ENCODE measurements at places on chromosomes 12 and 14. TPM values are rescaled to one million over a fixed set of nuclear protein-coding genes. Genes with fewer than 3 reads are reported as not detected.
A peak's percentile ranks its signal among the peaks of the same experiment; 100 is the strongest.

Gene ZC2HC1C
- total RNA-seq = 0.45 TPM

Gene OR4K13
- not detected for total RNA-seq

DNA sequence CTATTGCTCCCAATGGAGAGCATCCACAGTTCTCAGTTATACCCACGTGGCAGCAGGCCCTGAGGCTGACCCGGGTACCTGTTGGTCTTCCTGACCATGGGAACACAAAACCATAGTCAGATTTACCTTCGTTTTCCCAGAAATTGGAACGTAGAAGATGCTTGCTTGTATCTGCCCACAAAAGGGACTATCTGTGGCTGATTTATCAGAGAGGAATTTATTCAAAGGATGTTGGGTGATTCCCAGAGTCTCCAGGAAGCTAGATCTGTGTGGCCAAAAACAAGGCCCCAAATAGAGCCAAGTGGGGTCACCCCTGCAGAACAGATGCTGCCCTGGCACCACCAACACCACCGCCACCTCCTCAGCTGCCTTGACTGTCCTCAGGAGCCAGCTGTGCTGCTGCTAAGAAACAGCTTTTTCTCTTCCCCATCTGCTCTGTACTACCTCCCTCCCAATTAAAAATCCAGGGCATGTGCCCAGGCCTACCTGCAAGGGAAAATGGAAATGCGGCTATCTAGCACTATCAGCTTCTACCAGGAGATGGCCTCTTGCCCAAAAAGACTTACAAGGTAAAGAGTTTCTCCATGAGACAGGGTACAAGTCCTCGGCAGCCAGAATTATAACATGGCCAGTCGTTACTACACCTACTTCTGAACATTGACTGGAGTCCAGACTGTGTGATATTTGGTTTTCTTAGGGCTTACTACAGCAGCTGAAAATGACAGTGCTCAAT lies 128.6 kb upstream of the PLEKHG7 start:
- no peak for DNase-seq

DNA sequence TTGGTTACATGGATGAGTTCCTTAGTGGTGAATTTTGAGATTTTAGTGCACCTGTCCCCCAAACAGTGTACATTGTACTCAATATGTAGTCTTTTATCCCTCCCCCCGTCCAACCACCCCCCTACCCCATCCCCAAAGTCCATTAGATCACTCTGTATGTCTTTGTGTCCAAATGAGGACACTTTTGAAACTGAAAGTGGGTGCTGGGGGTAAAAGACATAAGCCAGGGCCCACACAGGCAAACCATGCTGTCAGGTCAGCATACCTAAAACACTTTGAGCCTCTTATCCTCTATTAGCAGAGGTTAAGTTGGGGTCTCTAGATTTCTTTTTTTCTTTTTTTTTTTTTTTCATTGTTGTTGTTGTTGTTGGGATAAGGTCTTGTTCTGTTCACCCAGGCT lies 31.3 kb upstream of the KICS2 start:
- DNase-seq = no peak

- no peak for DNase-seq
Observed at GRCh38 chr14:28765831-28766468, 637 bp upstream of the FOXG1 start.

DNA sequence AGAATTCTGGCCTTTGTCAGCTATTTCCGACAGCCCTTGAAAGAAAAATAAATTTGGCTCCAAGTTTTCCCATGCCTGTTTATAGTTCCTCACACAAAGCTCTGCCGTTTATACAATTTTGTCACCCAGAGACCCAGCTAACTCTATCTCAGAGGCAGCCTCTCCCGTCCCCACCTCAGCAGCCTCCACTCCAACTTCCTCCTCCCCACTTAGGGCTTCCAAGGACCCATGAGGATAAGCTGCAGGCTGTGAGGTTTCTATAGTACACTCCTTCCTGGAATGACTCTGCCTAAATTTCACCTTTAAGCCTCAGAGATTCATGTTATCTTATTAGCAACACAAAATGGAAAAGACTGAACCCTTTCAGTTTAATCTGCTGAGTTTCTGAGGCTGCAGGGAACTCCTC lies 71.8 kb downstream of the TTC9 start:
- DNase-seq = no peak

DNA sequence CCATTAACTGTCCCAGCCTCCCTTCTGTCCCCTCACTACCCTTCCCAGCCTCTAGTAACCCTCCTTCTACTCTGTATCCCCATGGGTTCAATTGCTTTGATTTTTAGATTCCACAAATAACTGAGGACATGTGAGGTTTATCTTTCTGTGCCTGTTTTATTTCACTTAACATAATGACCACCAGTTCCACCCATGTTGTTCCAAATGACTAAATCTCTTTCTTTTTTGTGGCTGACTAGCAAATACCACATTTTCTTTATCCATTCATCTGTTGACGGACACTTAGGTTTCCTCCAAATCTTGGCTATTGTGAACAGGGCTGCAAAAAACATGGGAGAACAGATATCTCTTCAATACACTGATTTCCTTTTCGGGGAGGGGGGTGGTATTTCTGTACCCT lies 65.7 kb downstream of the PRKD1 start:
- DNase-seq = no peak

- no peak for DNase-seq
Observed at GRCh38 chr14:78131201-78131600, 39.0 kb upstream of the NRXN3 start.

DNA sequence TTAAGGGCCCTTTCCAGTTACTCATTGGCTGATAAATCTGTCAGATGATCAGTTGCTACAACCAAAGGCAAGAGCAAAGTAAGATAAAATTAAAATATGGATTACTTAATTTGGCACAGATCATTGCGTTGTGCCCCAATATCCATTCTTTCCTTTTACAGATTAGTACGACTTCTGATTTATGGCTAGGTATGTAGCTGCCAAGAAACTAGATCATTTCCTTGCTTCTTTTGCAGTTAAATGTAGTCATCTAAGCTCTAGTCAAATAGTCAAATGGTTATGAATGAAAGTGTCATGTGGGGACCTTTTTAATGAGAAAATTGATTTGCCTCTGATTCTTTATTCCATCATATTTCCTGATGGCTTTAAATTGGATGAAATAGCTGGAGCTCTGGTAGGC lies 1039.9 kb upstream of the FLRT2 start:
- no peak for DNase-seq

- no peak for DNase-seq
Observed at GRCh38 chr12:126493366-126494108, 1428.3 kb downstream of the AACS start.

DNA sequence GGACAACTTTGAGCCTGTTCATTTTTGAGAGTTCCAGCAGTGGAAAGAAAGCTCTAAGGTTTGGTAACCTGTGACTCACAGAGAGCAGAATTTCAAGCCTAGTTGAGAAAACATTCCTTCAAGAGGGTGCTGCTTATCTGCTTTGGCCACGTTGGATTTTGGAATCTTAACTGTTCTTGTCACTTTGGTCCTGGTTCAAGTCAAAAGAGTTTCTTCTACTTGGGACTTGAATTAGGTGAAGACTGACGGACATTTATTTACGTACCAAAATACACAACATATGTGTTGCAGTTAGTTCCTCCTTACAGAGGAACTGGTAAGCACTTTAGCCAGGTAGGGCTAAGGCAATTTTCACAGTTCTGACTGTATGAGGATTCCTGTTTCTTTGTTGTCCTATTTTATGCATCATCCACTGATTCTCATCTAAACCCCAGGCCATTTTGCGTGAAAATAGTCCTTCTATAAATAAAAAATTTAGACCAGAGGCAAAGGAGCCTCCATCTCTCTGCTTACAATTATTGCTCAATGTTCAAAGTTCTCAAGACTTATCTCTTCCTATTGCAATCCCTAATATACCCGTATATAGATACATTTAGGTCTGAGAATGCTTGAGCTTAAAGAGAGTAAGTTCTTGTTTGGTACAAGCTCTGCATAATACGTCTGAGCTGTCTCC lies 580.9 kb downstream of the DIO2 start:
- DNase-seq = no peak

- DNase-seq = peak; percentile 48
Observed at GRCh38 chr14:68506645-68507419, 286.0 kb downstream of the ZFP36L1 start.

DNA sequence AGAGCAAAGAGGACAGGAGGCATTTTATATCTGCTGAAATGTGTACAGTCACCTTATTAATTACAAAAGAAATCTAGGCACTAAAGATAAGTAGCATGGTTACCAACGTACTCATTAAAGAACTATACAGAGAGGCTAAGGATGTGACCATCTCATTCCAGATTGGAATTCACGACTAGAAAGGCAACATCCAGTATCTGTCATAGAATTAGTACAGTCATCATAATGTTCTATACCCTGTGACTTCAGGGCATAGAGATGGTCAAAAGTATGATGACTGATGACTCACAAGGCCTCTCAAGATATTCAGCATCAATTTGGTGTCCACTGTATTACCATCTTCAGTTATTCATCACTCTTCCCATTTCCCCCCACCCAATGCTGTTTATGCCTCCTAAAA lies 144.0 kb upstream of the PLEKHG7 start:
- no peak for DNase-seq

DNA sequence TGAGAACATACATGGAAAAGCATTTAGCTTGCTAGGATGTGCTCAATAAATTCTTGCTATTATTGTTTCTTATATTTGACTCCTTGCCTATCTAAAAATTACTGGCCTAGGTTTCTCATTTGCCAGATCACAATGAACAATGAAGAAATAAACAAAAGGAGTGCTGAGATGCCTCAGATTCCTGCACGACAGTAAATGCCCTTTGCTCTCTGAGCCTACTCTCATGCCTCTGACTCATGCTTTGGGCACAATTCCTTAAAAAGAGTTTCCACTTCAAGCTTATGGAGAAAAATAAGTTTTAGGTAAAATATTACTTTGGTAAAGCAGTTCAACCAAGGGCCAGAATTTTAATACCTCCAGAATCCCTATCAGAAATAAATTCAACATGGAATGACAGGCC lies 30.9 kb downstream of the GRIN2B start:
- DNase-seq = no peak

- no peak for DNase-seq
Observed at GRCh38 chr14:106850913-106851825, 1324.8 kb downstream of the TMEM121 start.

DNA sequence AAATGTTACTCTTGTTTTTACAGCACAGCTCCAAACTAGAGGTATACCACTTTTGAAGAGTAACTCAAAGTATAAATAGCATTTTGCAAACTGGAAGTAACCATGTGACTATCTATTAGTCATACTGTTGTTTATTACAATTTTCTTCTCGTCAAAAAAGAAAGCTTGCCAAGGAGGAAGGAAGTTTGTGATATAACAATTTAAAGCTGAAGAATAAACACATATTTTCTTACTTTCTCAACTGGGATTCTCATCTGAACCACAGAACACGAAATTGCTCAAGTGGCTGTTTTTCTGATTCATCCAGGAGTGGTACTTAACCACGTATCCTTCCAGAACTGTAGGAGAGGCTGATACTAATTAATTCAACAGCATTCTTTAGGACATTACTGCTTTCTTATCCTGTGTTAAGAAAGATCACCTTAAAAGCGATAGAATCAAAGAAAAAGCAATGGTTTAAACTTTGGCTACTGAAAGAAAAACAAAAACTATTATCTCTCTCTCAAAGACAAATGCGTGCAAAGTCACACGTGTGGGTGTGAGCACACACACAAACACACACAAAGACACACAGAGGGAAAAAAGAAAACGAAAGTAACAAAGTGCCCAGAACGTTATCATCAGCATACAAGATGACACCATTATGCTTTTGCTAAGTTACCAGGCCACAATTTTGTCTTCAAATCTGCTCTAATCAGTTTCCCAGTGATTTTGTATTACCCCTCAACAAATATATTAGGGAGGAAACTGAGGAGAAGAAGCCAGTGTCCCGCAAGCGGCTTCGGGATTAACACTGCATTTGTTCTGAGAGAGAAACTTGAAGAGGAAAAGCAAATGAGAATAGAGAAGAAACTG lies at the start of gene CLEC2B:
Gene CLEC2B (minus strand): TSS at position 48 of the 855 bp plus-strand sequence.
- DNase-seq = peak; percentile 70

DNA sequence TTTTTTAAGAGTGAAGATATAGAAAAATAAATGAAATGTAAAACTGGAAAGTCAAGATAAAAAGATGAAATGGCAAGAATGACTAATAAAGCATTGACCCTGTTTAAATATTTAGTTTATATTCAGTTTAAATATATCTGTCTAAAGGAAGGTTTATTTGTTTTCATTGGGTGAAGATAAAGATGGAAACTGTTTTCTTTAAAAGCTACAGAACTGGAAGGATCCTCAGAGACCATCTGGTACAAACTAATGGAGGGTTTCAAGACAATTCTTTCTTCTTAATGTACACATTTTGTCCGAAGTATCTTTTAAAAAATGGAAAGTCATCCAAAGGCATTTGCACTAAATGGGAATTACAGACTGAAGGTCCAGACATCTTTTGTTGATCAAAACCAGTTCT lies 142.6 kb downstream of the EPS8 start:
- no peak for DNase-seq

DNA sequence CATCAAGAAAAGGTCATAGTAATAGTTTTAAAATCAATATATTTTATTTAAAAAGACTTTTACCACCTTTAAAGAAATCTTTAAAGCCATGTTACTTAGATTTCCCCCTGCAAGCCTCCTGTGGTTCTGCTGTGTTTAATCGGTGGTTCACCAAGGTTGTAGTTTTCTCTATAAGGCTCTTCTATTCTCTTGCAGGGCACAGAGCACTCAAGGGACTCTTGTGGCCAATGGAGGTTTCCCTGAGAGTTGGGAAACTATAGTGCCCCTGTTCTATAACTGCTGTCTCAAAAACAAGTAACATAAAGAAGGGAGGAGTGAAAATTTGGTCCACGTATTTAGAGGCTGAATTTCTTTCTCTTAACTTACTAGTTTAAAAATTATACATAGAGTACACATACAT lies 25.0 kb downstream of the DACT1 start:
- no peak for DNase-seq

DNA sequence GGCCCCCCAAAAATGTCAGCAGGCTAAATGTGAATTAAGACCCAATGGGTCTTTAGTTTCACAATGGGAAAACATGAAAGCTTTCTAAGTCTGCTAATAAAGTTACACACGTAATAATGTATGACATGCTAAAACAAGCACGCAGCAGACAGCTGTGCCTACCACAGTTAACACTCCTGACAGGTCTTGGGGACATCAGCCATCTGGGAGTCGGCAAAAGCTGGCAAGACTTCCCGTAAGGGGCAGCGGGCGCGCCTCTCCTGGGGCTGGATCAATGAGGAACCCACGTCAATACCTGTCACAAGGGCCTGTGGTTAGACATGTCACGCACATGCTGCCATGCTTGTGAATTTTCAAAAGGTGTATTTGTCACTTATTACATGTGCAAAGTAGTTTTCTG lies 45.0 kb downstream of the ACTN1 start:
- DNase-seq = no peak
